ENCODE measurements at places on chromosomes 2 and 18. TPM values are rescaled to one million over a fixed set of nuclear protein-coding genes. Genes with fewer than 3 reads are reported as not detected.

WDR75 gene
- 54.7 TPM for total RNA-seq

FBXO15 gene
- not detected for total RNA-seq

NT5DC4 gene
- total RNA-seq = not detected

DRC1 gene
- not detected for total RNA-seq

CDH20 gene
- not detected for total RNA-seq

SRD5A2 gene
- total RNA-seq = not detected

CCDC195 gene
- not detected for total RNA-seq

TUBB8B gene
- 3.9 TPM for total RNA-seq

ARHGAP15 gene
- total RNA-seq = not detected

DNA sequence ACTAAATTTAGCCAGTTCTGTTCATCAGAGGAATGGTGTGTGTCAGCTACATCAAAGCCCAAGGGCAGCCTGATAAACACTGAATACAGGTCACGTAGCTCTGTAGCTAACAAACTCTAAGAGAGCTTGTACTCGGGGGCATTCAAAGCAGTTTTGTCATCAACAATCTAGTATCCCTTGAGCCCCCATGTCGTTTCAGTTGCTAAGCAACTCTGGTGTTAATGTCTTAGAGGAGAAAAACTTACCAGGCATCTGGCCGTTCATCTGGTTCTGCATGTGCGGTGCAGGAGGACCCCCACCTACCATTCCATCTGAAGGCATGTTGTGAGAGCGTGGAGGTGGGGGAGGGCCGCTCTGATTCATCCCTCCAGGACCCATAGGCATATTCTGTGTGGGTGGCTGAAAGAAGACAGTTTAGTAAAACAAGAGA, 33.1 kb downstream of the SS18 start:
- DNase-seq = no peak

GRCh38 chr2:236083934-236084333, 84.3 kb downstream of the GBX2 start:
- DNase-seq = no peak

DNA sequence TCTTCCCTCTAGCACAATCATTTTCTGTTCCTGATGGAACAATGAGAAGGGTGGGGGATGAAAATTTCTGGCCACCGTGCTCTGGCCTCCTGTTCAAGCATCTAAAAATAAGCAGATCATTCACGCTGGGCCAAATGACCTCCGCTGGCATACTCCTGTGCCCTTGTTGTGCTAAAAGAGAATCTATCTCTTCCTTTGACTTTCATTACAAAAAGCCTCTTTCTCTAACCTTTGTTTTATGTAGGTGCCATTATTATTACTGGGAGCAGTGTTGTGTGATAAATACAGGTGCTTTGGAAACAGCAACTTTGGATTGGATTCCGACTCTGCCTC, 44.6 kb upstream of the B3GNT2 start:
- DNase-seq = no peak

- no peak for DNase-seq
Measured at GRCh38 chr18:70160073-70160678, 45.3 kb downstream of the RTTN start.

DNA sequence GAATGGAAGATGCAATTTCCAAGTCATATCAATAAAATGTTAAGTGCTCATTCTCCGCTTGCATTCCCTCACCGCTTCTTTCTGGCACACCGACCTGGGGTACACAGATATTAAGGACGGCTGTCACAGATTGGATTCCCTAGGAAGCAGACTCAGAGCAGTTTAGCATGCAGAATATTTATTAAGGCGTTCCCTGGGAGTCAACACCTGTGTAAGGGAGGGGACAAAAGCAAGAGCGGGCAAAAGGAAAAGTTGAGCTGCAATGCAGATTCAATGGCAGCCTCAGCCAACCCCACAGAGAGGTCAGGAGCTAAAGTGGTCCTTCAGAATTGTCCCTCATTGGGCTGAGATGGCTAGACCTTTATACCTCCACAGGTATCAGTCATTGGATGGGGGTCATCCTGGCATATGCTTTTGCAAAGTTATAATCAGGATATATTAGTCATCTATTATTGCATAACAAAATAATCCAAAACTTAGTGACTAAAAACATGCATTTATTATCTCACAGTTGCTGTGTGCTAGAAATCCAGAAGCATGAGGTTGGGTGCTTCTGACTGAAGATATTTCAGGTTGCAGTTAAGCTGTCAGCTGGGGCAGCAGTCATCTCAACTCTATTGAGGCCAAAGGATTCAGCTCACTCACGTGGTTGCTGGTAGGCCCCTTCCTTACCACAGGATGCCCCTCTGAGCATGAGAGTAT, 27.0 kb upstream of the INO80D start:
- no peak for DNase-seq

DNA sequence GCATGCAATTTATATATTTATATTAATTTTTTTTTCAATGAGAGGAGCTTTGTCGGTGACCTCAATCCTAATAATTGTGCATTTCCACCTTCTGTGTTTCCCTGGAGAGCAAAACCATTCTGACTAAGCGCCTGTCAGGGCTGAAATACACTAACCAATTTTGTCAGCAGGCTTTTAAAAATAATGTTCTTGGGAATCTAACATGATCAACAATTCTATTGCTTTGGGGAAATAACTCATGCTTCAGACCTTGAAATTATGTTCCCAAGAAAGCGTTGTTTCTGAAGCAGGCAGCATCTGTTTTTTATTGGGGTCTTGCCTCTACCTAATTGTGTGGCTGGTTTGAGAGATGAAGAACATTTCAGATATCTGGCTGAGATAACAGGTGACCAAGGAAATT, 129.1 kb upstream of the ALKAL2 start:
- DNase-seq = no peak

DNA sequence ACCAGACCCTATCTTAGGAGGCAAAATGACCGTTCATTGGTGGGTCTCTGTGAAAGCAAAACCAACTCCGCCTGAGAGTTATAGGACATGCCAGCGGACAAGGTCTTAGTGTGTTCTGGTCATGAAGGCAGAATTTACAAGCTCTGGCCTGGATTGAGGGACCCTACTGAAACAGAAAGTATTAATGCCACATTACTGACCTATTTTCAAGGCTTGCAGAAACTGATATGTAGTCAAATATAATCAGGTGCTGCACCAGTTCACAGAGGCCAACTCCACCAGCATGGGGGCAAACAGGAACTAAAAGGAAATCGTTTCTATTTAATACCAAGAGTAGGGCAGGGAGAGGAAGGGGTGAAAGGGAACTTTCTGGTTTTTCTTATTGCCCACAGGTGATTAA, 19.7 kb downstream of the TYMS start:
- DNase-seq = no peak

GRCh38 chr2:118842661-118843482, 4.6 kb downstream of the EN1 start:
- peak; percentile 40 for DNase-seq

GRCh38 chr2:148184976-148185375, 164.1 kb downstream of the MBD5 start:
- no peak for DNase-seq

DNA sequence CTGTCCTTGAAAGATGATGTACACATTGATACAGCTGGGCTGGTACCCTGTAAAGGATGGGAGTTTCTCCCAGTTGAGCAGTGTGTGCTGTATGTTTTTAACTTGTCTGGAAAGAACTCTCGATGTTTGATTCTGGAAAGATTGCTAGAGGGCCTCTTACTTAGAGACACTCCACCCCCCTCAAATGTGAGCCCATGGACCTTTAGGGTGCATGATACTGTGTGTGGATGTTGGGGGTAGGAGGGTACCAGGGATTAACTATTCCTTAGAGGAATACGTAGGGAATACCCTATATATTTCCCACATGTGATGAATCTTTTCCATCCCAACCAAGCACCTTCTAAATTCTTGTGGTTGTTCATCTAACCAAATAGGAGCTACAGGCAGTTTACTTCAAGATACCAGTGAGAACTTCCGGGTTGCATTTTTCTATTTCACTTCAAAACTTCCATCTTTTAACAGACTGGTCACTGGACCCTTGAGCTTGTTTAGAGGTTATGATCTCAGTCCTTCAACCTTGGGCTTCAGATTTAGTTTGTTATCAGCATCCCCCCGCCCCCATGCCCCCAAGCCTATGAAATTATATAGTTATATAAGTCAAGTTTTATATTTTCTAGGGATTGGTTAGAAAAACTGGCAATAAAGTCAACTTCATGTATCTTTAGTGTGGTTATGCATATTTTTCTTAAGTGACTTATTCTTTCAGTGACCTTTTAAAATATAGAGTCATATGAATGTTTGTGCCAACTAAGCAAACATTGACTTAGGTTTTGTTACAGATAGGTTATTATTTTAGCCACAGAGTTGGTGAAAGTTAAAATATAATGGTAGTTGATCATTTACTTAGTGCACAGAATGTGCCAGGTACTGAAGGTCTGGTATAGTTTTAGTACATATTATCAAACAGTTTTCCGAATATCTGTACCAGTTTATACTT, 18.2 kb downstream of the AFTPH start:
- no peak for DNase-seq

- DNase-seq = no peak
Measured at GRCh38 chr18:65753520-65753919, 2.7 kb downstream of the CDH7 start.

- no peak for DNase-seq
Measured at GRCh38 chr2:67221266-67221665, 175.9 kb upstream of the ETAA1 start.

DNA sequence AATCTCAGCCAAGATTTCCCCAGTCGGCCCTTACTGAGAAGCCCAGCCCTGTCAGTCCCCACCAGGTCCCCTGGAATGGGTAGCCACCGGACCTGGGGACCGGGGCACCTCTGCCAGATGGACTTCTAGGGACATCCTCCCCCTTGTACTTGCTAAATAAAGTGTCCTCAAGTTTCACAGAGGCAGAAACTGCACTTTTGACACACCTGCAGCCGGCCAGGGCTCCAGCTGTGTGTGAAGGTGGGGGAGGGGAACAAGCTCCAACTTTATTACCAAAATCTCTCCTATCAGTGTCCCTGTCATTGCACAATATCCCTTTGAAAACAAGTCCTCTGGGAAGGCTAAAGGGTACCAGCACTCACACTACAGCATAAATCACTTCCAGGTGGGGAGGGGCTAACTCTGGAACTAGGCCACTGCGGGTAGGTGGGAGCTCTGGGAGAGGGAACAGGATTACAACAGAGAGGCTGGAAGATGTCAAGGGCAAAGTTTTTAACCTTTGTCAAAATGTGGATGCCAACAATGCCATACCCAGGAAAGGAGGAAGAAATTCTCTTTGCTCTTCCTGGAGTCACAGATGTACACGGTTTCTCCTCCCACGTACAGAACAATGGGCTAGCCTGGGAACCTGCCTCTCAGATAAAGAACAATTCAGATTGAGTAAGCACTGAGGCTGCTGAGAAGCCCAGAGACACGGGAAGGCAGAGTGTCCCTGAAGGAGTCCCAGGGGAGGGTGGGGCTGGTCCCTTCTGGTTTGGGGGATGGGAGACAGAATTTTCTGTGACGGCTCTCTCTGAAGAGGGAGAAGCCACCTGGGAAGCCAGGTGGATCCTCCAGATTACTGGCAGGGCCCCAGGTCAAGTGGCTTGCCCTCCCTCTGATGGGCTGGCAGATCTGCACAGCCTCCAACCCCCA, 11.0 kb downstream of the SDC1 start:
- no peak for DNase-seq

GRCh38 chr2:19829672-19830071, 72.1 kb downstream of the TTC32 start:
- no peak for DNase-seq

GRCh38 chr18:23209796-23210195, 74.5 kb downstream of the CABLES1 start:
- no peak for DNase-seq

DNA sequence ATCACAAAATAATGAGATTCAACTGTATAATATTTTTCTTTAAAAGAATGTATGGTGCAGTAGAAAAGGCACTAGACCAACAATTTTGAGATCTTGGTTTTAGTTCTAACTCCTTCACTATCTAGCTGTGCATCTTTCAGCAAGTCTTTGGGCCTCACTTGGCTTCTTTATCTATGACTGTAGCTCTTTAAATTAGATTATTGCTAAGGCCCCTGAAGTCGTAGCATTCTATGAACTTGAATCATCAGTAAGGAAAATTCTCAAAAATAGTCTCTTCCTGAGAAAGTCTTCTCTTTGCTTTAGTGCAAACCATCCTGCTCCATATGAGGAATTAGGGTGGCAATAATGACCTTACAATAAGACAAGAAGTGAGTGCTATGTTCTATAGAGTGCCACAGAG, 140.4 kb downstream of the FTCDNL1 start:
- DNase-seq = no peak

All from SJSA1 (cell line).